Activated T-helper 1 cell treated with anti-CD3 and anti-CD28 coated beads, Interleukin-2, amount 50 U/mL, for 16 hours (primary cell): ENCODE measurements at places on chromosomes 6 and 20.

DNA sequence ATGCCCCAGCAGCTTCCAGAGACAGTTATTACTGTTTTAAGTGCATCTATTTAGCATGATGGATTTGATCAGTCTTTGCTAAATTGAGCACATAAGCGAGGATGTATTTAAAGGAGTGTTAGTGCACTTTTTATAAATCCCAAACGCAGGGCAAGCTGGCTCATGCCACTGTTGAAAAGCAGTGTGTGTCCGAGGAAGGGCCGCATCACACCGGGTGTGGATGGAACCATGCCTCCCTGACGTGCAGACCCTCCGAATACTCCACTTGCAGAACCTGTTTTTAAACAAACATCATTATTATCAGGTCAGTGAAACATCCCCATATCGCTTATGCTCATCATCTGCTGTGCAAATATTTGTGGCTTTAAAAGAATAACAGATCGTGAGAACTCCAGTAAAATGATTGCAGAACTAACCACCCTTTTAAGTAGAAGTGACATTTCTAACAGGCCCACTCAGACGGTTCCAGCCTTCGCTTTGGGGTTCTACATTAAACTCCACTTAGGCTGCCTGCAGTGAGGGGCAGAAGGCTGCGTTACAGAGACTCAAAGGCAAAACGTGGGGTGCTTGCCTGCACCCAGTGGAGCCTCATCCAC, 190.1 kb downstream of the CDH4 start:
- DNase-seq: no peak

GRCh38 chr6:110590821-110591351, 114.5 kb upstream of the SLC22A16 start:
- DNase-seq: no peak

DNA sequence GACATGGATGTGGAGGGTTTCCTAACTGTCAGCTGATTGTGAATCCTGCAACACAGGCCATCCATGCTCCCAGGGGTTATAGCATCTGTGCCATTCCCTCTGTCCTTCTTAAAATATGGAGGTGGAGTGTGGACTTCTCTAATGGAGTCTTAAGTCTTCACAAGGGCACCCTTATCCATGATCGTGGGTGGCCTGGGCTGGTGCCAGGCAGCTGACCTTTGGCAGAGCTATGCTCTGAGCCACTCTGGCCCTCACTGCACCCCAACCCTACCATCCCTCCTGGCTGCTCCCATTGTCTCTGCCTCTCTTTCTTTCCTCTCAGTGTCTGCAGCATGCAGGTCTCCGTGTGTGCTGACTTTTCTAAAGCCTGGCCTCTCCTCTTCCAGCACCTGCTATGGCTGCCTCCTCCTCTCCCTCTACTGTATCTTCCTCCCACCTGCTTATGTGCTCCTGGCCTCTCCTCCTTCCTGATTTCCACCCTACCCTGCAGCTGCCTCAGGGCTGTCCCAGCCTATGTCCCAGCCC, 11.2 kb upstream of the PCMTD2 start:
- no peak for DNase-seq

- DNase-seq: no peak
These were observed 34.4 kb upstream of the NHSL1 start for GRCh38 chr6:138533667-138534066.

GRCh38 chr6:152905551-152906299, 77.1 kb downstream of the FBXO5 start:
- no peak for DNase-seq

GRCh38 chr6:149166336-149166735, 151.2 kb upstream of the TAB2 start:
- DNase-seq: no peak

GRCh38 chr6:23181356-23182110, 612.2 kb downstream of the HDGFL1 start:
- DNase-seq: no peak

GRCh38 chr6:15081447-15081846, 164.4 kb upstream of the JARID2 start:
- DNase-seq: no peak

GRCh38 chr20:51360451-51361201, 181.9 kb downstream of the NFATC2 start:
- no peak for DNase-seq

GRCh38 chr6:72761761-72762160, 139.9 kb downstream of the KCNQ5 start:
- DNase-seq: no peak

DNA sequence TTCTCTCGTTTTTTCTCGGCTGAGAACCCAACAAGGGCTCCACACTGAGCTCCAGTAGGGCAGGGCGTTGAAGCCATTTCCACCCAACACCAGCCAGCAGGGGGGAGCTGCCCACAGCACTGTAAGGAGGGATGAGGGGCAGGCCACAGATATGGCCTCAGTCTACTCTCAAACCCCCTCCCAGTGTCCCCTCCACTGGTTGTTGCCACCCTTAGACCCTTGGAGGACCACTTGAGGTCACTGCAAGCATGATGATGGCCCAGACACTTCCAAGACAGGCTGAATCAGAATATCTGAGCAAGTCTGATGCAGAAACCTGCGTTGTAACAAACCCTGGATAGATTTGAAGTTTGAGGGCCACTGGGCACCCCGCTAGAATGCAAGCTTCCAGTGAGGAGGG, 217.0 kb upstream of the CST7 start:
- no peak for DNase-seq

GRCh38 chr6:19394687-19395086, 442.5 kb upstream of the ID4 start:
- DNase-seq: no peak
